Sigmoid colon (tissue), 7 donors: ENCODE measurements at places on chromosomes 1 and 21. TPM values are rescaled to one million over a fixed set of nuclear protein-coding genes. Genes with fewer than 3 reads are reported as not detected.

GRCh38 chr1:211951856-211952255, 83.5 kb downstream of the INTS7 start:
- H3K4me3 ChIP-seq: no peak overlapping the region
- no peaks in the 10 kb centered on the region for H3K36me3 ChIP-seq
- H3K4me1 ChIP-seq: no peaks in the 10 kb centered on the region
- H3K27ac ChIP-seq: no peak overlapping the region
- H3K27me3 ChIP-seq: no peaks in the 10 kb centered on the region
- DNase-seq: no peak

DNA sequence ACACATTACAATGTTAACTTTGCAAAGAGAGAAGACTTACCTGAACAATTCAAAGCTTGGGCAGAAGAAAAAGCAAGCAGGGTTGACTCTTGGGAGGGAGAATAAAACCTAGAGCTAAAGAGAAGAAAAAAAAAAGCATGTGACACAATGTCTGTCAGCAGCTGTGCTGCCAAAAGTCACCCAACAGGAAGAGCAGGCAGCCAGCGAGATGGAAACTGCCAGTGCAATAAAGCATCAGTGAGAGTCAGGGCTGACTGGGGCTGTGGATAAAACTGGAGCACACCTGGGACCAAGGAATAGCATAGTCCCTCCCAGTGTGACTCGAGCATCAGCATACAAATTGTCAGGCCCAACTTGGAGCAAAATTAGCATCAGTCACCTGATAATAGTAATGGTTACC, 65.0 kb upstream of the SLC22A15 start:
- no peaks in the 10 kb centered on the region for H3K4me1 ChIP-seq
- no peaks in the 10 kb centered on the region for H3K36me3 ChIP-seq
- no peak overlapping the region for H3K4me3 ChIP-seq

The FCRL2 gene
- polyA plus RNA-seq: 13.6 TPM

DNA sequence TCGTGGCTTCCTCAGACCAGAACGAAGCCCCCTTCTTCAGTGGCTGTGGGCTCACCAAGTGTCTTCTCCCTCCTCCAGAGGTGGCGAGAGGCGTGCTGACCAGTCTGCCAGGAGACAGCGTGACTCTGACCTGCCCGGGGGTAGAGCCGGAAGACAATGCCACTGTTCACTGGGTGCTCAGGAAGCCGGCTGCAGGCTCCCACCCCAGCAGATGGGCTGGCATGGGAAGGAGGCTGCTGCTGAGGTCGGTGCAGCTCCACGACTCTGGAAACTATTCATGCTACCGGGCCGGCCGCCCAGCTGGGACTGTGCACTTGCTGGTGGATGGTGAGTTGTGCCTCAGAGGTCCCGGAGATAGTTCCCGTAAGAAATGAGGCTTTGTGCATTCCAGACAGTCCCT, 24.0 kb downstream of the IL6R start:
- DNase-seq: peak; percentile 79
- peak overlapping the region; percentile 93 for H3K27ac ChIP-seq
- H3K4me1 ChIP-seq: peaks cover 85% of the 10 kb centered on the region
- no peaks in the 10 kb centered on the region for H3K36me3 ChIP-seq

The TMEM200B gene
- polyA plus RNA-seq: 1.8 TPM

The GPR157 gene
- 3.7 TPM for polyA plus RNA-seq

The PITHD1 gene
- polyA plus RNA-seq: 47.2 TPM

The SNRPE gene
- 93.9 TPM for polyA plus RNA-seq

- no peaks in the 10 kb centered on the region for H3K36me3 ChIP-seq
- DNase-seq: no peak
- H3K27me3 ChIP-seq: no peaks in the 10 kb centered on the region
- H3K27ac ChIP-seq: no peak overlapping the region
These were observed 15.7 kb upstream of the TMEM51 start for GRCh38 chr1:15137809-15138208.

The OR2AK2 gene
- not detected for polyA plus RNA-seq

- no peak for DNase-seq
- no peak overlapping the region for H3K4me3 ChIP-seq
- no peaks in the 10 kb centered on the region for H3K36me3 ChIP-seq
- H3K4me1 ChIP-seq: no peaks in the 10 kb centered on the region
These were observed 55.4 kb upstream of the LPGAT1 start for GRCh38 chr1:211885747-211886522.

The SPRR2G gene
- not detected for polyA plus RNA-seq

- DNase-seq: peak; percentile 87
- no peaks in the 10 kb centered on the region for H3K27me3 ChIP-seq
- H3K4me3 ChIP-seq: no peak overlapping the region
- no peaks in the 10 kb centered on the region for H3K4me1 ChIP-seq
- peak overlapping the region; percentile 47 for H3K27ac ChIP-seq
- no peaks in the 10 kb centered on the region for H3K36me3 ChIP-seq
These were observed 120.8 kb downstream of the LMO4 start for GRCh38 chr1:87449348-87449963.

The COQ8A gene
- 20.3 TPM for polyA plus RNA-seq

DNA sequence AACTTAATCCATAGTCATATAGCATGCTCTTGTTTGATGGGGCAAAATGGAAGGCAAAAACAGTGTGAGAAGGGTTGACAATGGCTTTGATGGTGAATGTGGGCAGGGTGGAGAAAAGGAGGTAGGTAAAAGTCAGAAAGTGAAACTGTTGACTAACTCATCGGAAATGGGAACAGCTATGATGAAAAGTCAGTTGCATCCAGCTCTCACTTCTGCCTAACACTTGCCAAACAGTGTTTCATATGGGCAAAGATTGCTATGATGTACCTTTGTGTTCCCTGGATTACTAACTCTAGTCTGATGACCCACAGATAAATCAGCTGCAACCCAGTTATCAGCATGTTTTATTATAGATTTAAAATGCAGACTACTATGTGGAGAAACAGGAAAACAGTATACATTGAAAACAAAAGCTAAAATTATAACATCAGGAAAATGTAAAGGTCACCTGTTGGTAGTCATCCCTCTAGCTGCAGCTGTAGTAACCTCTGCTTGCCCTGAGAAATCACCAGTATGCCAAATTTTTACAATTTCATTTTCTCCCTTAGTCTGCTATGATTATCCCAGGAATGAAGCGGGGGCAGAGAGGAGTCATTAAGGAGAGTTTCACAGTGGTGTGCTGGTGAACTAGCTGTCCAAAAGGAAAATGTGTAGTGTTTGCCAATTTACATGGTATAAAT, 11.7 kb downstream of the TNFSF18 start:
- no peaks in the 10 kb centered on the region for H3K27me3 ChIP-seq
- no peaks in the 10 kb centered on the region for H3K36me3 ChIP-seq
- H3K4me1 ChIP-seq: no peaks in the 10 kb centered on the region
- no peak overlapping the region for H3K4me3 ChIP-seq
- H3K27ac ChIP-seq: no peak overlapping the region
- DNase-seq: no peak

GRCh38 chr1:174174461-174175329, 15.4 kb downstream of the RABGAP1L start:
- H3K27ac ChIP-seq: no peak overlapping the region
- no peaks in the 10 kb centered on the region for H3K27me3 ChIP-seq
- DNase-seq: no peak

The TACSTD2 gene
- polyA plus RNA-seq: not detected

The SLAMF9 gene
- 0.15 TPM for polyA plus RNA-seq

The NPHP4 gene
- 0.60 TPM for polyA plus RNA-seq

The TNNI3K gene
- 0.45 TPM for polyA plus RNA-seq

DNA sequence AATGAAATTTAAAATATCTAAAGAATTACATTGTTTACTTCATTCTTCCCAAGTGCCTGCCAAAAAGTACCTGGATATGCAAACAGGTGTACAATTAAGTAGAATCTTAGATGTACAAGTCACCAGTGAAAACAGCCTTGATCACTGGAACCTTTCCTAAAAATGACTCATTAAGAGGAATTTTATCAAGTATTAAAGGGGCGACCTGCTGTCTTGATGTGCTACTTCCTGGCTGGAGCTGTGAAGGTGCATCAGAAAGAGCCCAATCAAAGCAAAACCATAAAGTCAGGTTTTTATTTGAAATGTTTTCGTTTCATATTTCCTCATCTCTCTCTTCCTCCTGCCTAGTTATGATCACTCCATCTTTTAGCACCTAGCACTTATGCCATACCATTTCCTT, 33.4 kb downstream of the IFI44 start:
- no peaks in the 10 kb centered on the region for H3K36me3 ChIP-seq
- H3K27ac ChIP-seq: no peak overlapping the region
- DNase-seq: no peak
- H3K4me3 ChIP-seq: no peak overlapping the region
- H3K4me1 ChIP-seq: no peaks in the 10 kb centered on the region

DNA sequence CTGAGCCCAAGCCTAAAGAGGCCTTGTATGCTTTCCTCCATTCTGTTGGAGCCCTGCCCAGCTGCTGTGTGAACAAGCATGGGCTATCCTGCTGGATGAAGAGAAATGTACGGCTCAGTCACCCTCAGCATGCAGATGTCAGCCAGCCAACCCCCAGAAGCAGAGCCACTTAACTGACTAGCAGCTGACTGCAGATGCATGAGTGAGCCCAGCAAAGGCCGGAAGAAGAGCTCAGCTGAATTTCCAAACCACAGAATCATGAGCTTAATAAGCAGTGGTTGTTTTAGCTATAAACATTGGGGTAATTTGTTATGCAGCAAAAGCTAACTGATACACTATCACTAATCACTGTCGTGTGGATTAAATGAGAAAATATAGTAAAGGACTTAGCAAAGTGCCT, 39.0 kb downstream of the FOXO6 start:
- no peaks in the 10 kb centered on the region for H3K27me3 ChIP-seq
- H3K27ac ChIP-seq: no peak overlapping the region
- DNase-seq: no peak
- H3K4me1 ChIP-seq: no peaks in the 10 kb centered on the region

DNA sequence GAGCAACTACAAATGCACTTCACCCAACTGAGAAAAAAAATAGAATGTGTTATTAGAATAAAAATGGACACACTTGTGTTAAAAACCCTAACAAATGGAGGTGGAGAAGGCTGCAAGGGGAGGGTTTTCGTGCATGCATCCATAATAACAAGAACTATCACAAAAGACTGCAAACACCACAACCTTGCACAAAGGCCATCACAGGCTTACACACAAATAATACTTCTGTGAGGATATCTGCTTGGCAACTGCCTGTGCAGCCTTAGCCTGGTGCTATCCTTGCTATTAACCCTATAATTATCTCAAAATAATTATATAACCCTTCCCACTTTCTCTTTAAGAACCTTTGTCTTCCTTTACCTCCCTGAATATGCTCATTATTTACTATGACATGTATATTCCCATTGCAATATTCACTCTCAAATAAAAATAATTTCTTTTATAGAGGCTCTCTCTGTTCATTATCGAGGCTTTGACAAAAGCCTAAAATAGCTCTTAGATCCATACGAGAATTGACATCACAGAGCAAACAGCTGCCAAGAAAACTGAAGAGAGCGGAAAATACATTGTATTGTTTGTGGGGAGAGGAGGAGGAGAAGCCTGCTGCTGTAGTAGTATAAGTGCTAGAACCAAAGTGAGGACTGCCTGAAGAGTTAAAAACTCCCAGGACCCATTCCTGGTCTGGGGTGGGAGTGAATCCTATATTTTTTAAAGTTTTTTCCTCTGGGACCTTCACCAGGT, 1768.7 kb downstream of the BRINP3 start:
- H3K27ac ChIP-seq: no peak overlapping the region
- H3K4me1 ChIP-seq: no peaks in the 10 kb centered on the region
- no peak overlapping the region for H3K4me3 ChIP-seq
- no peaks in the 10 kb centered on the region for H3K36me3 ChIP-seq
- no peaks in the 10 kb centered on the region for H3K27me3 ChIP-seq

- DNase-seq: no peak
- H3K36me3 ChIP-seq: no peaks in the 10 kb centered on the region
- no peak overlapping the region for H3K4me3 ChIP-seq
- H3K27me3 ChIP-seq: no peaks in the 10 kb centered on the region
- H3K27ac ChIP-seq: no peak overlapping the region
These were observed 73.4 kb upstream of the F3 start for GRCh38 chr1:94614996-94615395.

The PIK3R3 gene
- polyA plus RNA-seq: 2.4 TPM

GRCh38 chr1:160576884-160577283, 2.4 kb downstream of the CD84 start:
- no peak overlapping the region for H3K4me3 ChIP-seq
- no peaks in the 10 kb centered on the region for H3K36me3 ChIP-seq
- no peaks in the 10 kb centered on the region for H3K27me3 ChIP-seq

The HES5 gene
- 0.61 TPM for polyA plus RNA-seq

GRCh38 chr1:228022571-228023293, 15.9 kb downstream of the WNT3A start:
- H3K4me1 ChIP-seq: no peaks in the 10 kb centered on the region
- DNase-seq: peak; percentile 52
- no peak overlapping the region for H3K4me3 ChIP-seq
- no peaks in the 10 kb centered on the region for H3K27me3 ChIP-seq

GRCh38 chr21:41823166-41823565, 56.0 kb downstream of the PRDM15 start:
- H3K4me1 ChIP-seq: no peaks in the 10 kb centered on the region
- H3K27me3 ChIP-seq: no peaks in the 10 kb centered on the region
- peak; percentile 57 for DNase-seq
- no peak overlapping the region for H3K4me3 ChIP-seq

The KIRREL1 gene
- 1.8 TPM for polyA plus RNA-seq

DNA sequence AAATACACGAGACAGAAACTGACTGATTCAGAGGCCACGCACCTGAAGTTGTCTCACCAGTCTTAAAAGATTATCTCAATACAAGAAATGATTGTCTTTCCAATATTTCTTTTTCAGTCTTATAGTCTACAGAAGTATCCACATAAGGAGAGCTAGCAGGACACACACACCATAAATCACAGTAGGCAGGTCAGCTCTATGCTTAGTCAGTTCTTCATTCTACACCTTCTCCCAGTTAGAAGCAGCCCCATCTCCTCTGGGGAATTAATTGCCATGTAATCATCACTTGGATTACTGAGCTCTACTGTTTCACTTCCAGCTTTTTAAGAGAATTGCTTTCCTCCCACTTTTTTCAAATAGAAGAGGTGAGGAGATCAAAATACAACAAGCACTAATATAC, 59.6 kb downstream of the SMYD3 start:
- H3K27ac ChIP-seq: no peak overlapping the region
- no peak overlapping the region for H3K4me3 ChIP-seq
- no peak for DNase-seq
- no peaks in the 10 kb centered on the region for H3K27me3 ChIP-seq
- no peaks in the 10 kb centered on the region for H3K36me3 ChIP-seq
- no peaks in the 10 kb centered on the region for H3K4me1 ChIP-seq

DNA sequence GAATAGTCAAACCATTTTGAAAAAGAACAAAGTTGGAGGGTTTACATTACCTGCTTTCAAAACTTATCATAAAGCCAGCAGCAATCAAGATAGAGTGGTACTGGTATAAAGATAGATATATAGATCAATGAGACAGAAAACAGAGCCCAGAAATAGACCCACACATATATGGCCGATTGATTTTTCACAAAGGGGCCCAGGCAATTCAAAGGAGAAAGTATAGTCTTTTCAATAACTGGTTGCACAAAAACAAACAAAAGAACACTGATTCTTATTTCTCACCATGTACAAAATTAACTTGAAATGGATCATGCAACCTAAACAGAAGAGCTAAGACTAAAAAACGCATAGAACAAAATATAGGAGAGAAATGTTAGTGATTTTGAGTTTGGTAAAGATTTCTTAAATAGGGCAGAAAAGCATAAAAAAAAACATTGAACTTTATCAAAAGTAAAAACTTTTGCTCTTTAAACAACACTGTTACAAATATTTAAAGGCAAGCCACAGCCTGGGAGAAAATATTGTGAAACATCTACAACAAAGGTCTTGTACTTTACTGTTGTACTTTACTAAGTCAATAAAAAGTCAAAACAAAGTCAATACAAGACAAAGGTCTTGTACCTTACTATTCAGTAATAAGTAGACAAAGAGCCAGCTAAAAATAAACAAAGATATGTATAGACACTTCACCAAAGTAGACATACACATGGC, 50.2 kb downstream of the ST3GAL3 start:
- peaks cover under 1% of the 10 kb centered on the region for H3K4me1 ChIP-seq
- no peaks in the 10 kb centered on the region for H3K36me3 ChIP-seq
- H3K27me3 ChIP-seq: no peaks in the 10 kb centered on the region
- H3K27ac ChIP-seq: no peak overlapping the region
- no peak for DNase-seq

The CYP4X1 gene
- not detected for polyA plus RNA-seq

The OR10Z1 gene
- polyA plus RNA-seq: not detected
